Gastrocnemius medialis (tissue), 4 donors: ENCODE measurements at places on chromosomes 2 and 18.

- no peak for DNase-seq
Observed at GRCh38 chr2:52539026-52539970, 1228.3 kb upstream of the CHAC2 start.

DNA sequence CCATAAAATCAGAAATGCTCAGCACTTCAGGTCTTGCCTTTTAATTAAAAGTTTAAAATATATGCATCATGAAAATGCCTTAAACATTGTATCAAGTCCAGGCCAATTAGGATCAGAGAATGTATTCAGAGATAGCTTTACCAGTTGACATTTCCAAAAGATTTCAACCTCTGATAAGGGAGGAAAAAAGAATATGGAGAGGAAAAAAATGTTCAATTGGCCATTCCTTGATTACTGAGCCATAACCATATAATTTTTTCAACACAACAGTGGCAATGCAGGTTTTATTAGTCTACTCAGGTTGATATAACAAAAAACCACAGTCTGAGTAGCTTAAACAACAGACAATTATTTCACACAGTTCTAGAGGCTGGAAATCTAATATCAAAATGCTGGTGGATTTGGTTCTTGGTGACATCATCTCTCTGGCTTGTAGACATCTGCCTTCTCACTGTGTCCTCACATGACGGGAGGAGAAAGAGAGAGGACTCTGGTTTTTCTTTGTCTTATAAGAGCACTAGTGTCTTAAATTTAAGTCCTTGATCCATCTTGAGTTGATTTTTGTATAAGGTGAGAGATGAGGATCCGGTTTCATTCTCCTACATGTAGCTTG is 111.9 kb downstream of the IRS1 start:
- no peak for DNase-seq

DNA sequence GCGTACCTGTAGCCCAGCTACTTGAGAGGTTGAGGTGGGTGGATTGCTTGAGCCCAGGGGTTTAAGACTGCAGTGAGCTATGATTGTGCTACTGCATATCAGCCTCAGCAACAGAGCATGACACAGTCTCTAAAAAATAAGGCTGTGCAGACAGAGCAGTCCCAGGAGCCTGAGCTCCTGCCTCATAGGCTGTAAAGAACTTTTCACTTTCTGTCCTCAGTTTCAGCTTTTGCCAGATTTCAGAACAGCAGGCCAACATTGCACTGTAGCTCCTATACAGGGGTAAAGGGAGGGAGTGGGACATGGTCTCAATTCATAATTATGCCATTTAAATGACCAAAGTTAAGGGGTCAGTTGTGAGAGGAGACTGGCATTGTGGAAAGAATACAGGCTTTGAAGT is 150.6 kb downstream of the GALNT1 start:
- no peak for DNase-seq

DNA sequence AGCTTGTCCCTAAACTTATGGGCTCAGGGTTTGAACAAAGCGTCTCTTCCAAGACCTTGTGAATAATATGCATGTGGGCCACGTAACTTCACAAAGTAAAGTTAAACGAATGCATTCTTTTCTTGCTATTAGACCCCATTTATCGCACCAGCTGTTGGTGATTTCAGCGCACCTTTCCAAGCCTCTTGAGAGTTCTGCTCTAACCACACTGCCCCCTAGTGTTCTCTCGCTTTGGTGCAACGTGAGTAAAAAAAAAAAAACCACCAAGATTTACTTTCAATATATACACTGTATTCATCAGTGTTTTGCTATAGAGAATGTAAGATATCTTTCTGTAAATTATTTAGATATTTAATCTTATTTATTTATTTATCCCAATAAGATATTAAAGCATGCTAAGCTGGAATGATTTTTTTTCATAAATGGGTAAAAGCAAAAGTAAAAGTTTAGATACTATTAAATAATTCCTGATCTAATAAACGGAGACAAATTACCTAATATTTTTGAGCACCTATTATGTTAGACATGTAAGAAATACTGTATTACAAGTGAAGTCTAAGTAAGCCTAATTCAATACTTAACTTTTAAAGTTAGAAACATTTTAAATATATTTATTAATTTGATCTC is 459.5 kb downstream of the DLGAP1 start:
- no peak for DNase-seq

- DNase-seq: no peak
Observed at GRCh38 chr2:186883666-186884065, 34.7 kb upstream of the ZSWIM2 start.

- DNase-seq: no peak
Observed at GRCh38 chr2:237708491-237708890, 81.1 kb downstream of the LRRFIP1 start.

- peak; percentile 51 for DNase-seq
Observed at GRCh38 chr2:121355488-121355887, 70.5 kb upstream of the TFCP2L1 start.

- no peak for DNase-seq
Observed at GRCh38 chr2:44931198-44931780, 10.2 kb upstream of the SIX3 start.

DNA sequence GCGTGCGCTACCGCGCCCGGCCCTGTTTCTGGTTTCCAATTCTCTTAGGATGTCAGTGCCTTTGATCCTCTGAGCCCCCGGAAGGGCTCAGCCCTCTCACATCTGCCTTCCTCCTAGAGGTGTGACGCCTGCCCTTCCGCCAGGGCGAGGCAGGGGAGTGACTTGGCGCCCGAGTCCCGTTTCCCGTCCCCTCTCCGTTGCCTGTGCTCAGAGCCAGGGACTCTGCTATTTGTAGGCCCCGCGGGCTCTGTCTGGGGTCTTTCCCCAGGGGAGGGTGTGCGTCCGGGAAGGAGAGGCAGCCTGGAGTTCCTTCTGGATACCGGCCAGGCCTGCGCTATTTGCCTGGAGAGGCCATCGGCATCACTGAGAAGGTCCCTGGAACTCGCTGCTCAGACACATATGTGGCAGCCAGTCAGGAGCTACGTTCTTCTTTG is 103.7 kb upstream of the TAF1B start:
- DNase-seq: peak; percentile 60

GRCh38 chr2:104939570-104940217 is 85.8 kb downstream of the POU3F3 start:
- no peak for DNase-seq

GRCh38 chr2:38178556-38179419 is 102.8 kb upstream of the CYP1B1 start:
- DNase-seq: peak; percentile 13

DNA sequence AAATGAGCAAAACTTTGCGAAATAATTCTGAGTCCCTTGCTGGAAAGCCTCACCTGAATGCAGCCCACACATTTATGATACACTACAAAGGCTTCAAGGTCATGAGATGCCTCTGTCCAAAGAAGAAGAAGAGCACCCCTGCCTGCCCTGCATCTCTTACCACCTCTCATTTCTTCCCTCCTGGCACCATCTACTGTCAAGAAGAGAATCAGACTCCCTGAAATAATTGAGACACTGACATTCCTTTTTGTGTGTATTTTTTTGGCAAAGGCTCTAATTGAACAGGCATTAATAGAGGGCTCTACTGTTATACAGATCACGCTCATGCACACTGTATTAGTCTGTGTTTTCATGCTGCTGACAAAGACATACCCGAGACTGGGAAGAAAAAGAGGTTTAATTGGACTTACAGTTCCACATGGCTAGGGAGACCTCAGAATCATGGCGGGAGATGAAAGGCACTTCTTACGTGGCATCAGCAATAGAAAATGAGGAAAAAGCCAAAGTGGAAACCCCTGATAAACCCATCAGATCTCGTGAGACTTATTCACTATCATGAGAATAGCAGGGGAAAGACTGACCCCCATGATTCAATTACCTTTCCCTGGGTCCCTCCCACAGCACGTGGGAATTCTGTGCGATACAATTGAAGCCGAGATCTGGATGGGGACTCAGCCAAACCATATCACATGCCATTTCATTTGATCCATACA is 176.3 kb downstream of the ALPK2 start:
- no peak for DNase-seq

DNA sequence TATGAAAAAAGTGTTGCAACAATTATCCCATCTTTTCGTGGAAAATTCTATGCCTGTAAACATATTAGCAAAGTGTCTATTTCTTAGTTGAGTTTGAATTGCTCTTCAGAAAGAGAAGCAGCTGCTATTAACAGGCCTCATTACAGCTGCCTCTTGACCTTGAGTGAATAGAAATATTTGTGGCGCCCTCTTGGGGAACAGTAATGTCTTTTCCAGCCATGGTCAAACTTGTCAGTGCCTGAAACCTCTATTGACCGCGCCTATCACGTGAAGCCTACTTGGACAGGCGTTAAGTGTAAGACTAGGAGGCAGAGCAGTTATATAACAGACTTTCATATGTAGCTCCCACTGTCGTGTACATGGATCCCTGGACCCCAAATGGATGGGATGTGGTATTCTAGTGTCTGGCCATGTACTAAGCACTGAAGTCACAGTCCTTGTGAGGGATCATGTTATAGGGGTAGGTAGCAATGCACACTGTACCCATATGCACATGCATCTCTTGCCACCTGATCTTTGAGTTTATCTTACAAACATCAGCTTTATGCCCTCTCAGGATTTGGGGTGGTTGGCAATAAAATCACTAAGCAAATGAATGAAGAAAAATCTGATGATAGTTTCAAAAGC is 245.0 kb downstream of the PTGR3 start:
- DNase-seq: no peak

DNA sequence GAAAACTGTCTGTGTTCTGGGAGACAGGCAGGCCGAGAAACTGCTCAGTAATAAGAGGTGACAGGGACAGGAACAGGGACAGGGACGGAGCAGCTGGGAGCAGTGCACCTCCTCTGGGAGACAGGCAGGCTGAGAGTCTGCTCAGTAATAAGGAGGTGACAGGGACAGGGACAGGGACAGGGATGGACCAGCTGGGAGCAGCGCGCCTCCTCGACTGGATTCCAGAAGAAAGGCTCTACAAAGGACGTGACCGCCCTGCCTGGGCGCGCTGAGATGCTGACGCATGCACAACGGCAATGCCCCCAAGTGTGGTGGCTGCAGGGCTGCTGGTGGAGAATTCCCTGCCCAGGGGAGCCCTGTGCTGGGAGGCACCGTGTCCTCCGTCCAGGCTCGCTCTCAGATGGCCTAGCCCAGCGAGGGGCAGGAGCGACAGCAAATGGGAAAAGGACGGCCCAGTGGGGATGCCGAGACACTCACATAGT is 44.2 kb upstream of the PXDN start:
- DNase-seq: no peak

- DNase-seq: no peak
Observed at GRCh38 chr2:238905644-238906043, 57.8 kb downstream of the TWIST2 start.

GRCh38 chr2:17610521-17610920 is 70.0 kb downstream of the VSNL1 start:
- DNase-seq: no peak
